ENCODE measurements at places on chromosomes 4 and X. TPM values are rescaled to one million over a fixed set of nuclear protein-coding genes. Genes with fewer than 3 reads are reported as not detected.

Gene CDKL2
- total RNA-seq, result not detected

Gene GUF1
- 11.9 TPM for total RNA-seq

Gene NMU
- total RNA-seq, result not detected

Gene CXCL11
- total RNA-seq, result not detected

Gene F9
- total RNA-seq, result not detected

Gene SERPINA7
- total RNA-seq, result not detected

Gene USO1
- 68.7 TPM for total RNA-seq

GRCh38 chr4:73429826-73430587 is 6.0 kb upstream of the AFP start:
- no peak for DNase-seq

DNA sequence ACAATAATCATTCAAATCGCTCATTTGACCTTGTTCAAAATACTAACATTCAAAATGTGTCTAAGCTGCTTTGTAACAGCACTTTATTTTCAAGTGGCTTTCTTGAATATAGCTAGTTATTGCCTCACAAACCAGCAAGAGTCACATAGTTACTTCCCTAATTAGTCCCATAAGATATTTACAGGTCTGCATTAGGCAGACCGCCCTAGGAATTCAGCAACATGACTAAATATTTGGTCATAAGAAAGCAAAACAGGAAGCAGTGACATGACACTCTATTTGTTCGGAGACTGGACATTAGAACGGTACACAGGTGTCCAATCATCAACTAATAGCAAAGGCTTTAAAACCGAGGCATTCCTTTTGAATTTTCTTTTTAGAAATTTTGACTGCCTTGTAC is 262.0 kb downstream of the COL25A1 start:
- no peak for DNase-seq

GRCh38 chr4:78767350-78767749 is 8.8 kb upstream of the BMP2K start:
- no peak for DNase-seq

GRCh38 chr4:81628489-81628888 is 156.8 kb upstream of the RASGEF1B start:
- DNase-seq, result no peak

DNA sequence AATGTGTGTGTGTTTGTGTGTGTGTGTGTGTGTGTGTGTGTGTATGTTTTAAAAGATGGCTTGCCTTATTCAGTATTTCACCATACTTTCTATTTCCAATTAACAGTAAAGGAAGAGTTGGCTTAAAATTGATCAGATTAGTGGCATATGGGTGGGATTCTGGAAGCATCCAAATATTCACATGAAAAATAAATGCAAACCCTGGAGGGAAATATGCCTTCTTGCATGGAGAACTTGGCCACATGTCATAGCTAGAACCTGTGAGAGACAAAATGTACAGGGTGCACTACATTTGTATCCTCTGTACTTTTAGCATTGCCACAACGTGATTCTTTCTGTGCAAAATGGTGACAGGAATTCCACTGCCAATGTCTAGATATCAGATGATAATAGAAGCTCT is 589.6 kb downstream of the ZNF674 start:
- no peak for DNase-seq

DNA sequence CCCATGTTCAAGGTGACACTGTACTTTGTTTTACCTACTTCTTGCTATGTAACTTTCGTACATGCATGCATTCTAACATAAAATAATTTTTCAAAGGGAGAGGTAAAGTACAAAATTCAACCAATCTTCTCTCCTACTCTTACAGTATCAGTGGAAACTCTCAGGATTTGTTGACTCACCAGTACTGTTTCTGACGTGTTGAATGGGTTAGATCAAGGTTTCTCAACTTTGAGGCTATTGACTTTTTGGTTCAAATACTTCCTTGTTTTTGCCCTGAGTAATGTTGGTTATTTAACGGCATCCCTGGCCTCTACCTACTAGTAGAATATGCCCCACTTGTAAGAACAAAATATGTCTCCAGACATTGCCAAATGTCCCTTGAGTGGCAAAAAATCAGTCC is 94.6 kb upstream of the SMAD1 start:
- no peak for DNase-seq

- DNase-seq, result no peak
Measured at GRCh38 chr4:33107814-33108213, 2387.6 kb downstream of the PCDH7 start.

- DNase-seq, result no peak
Measured at GRCh38 chr4:23279377-23279986, 586.7 kb downstream of the GBA3 start.

DNA sequence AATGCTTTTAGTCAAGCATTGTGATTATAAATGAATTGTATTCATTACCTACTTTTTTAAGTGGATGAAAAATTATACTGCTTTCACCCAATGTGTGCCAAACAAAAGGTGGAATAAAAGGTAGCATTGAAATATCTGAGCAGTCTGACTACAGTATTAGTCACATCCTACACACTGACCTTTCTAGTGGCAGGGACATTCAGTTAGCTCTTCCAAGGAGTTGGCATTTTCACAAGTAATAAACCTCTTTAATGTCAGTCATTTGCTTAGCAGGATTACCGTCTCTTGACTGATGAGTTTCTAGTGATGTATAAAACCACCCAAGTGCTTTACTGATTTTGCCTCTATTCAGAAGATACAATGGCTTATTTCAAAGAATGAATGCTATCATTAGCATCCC is 687.9 kb downstream of the ARAP2 start:
- DNase-seq, result no peak

GRCh38 chr4:177281351-177281909 is 28.2 kb upstream of the NEIL3 start:
- DNase-seq, result no peak

DNA sequence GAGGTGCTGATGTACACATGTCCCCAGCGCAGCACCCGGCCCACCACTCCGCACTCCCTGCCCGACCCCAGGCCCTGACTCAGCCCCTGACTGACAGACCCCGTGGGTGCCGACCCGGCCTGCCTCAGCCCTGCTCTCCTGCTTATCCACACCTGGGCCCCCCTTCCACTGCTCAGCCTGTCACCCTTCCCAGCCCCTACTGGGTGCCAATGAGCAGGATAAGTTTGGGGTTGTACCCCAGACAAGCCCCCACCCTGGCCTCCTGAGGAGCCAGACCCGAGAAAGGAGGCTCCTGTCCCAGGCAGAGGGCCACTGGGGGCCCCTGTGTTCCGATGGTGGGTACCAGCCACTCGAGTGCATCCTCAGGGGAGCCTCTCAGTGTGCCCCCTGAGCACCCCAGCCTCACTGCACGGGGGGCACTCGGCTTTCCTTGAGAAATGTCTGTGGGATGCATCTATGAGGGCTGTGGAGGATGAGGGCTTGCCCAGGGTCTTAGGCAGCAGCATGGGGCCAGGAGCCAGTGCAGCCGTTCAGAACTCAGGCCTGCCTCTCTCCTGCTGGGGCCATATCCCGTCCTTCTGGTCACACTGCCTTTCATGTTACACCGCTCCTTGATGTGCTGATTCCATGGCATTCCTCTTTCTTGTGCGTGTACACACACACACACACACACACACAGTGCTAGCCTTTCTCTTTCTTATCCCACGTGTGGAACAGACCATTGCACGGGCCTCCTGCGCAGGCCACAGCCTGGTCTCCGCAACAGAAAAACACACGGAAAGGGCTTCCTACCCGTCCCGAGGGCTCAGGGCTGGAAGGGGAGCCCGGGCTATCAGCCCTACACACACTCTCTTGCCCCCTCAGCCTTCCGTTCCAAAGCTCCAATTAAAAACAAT is 220.1 kb upstream of the PSAPL1 start:
- DNase-seq, result no peak

GRCh38 chr4:77742054-77742453 is 77.1 kb downstream of the CNOT6L start:
- DNase-seq, result no peak

All from mesenteric fat pad (tissue), 1 donor.